ENCODE measurements at places on chromosomes 7 and 10.

DNA sequence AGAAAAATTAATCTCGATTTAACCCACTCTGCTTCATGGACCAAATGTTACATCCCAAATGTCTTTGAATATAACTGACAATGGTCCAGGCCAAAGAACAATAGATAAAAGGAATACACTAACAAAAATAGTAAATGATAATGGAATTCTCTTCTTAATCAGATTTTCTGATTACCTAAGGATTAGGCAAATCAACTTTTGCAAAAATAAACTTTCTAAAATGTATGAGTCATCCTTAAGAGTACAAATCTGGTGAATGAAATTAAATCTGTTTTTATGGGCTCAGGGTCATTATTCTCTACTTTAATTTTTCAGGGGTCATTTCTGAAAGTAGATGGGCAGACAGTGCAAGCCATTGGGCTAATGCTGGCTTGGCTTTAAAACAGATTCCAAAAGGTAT lies 102.1 kb upstream of the FAM13C start:
- no peak for DNase-seq

- no peak for DNase-seq
Observed at GRCh38 chr7:129739427-129739826, 127.9 kb downstream of the NRF1 start.

GRCh38 chr10:6918305-6918704 lies 338.2 kb upstream of the PRKCQ start:
- DNase-seq: no peak

GRCh38 chr10:123663522-123663921 lies 2.6 kb upstream of the GPR26 start:
- no peak for DNase-seq

DNA sequence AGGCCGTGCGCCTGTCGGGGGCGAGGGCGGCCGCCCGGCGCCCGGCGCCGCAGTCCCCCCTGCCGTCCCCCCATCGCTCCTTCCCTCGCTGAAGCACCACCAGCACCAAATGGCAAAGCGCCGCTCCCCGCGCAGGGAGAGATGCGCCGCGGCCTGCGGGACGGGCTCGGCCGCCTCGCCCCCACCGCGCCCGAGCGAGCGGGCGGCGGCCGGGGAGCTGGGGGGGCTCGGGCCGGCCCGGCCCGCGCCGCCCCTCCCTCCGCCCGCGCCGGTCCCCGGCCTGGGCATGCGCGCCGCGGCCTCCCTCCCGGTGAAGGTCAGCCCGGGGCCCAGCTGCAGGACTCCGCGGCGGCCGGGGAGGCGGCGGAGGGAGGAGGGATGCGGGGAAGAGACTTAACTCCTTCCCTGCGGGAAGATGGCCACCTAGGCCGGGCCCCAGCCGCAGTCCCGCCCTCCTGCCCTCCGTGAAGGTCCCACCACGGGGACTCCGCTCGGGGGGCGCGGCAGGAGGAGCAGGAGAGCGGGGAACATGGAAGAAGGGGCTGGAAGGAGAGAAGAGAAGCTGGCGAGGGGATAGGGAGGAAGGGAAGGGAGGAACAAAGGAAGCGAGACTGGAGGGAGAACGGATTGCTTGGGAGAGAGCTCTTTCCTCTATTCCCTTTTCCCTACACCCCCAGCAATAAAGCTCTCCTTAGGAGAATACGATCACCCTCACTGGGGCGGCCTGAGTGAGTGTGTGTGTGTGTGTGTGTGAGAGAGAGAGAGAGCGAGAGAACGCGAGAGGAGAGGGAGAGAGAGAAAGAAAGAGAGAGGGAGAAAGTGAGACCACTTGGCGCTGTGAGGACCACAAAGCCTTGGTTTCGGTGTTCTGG lies 3.4 kb upstream of the SMARCD3 start:
- peak; percentile 93 for DNase-seq

GRCh38 chr7:148670374-148670773 lies 28.3 kb upstream of the CUL1 start:
- DNase-seq: no peak

DNA sequence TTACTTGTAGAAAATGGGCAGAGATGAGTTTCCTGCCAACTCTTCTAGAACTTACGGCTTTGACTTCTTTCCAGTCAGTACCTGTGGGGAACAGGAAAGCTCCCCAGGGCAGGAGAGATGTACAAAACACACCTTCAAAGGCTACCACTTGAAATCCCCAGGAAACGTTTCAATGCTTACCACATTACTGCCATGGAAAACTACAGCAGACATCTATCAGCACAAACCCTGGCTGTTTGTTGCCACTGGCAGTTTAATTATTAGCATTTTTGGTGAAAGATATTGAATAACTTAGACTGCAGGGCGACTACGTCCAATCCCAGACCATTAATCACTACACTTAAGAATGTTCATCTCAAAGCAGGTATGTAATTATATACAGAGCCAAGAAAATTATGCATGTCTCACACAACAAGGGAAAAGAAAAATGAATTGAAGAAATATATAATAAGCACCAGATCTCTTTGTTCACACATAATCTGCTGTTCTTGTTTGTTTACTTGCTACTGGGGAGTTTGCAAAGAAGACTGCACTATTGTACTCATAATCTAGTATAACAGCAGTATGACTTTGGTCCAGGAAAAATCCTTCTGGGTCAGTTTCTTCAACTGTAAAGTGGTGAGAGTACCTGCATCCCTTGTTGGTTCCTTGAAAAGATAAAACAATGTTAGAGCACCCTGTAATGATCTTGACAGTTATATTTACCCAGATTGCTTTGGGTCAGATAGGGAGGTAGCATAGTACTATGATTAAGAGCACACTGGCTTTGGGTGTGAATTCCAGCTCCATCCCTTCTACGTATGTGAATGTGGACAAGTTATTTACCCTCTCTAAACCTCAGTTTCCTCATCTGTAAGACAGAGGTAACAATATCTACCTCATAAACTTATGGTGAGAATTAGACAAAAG lies 138.3 kb downstream of the DOCK4 start:
- DNase-seq: no peak

GRCh38 chr7:44331682-44332081 lies 6.3 kb upstream of the CAMK2B start:
- DNase-seq: no peak

DNA sequence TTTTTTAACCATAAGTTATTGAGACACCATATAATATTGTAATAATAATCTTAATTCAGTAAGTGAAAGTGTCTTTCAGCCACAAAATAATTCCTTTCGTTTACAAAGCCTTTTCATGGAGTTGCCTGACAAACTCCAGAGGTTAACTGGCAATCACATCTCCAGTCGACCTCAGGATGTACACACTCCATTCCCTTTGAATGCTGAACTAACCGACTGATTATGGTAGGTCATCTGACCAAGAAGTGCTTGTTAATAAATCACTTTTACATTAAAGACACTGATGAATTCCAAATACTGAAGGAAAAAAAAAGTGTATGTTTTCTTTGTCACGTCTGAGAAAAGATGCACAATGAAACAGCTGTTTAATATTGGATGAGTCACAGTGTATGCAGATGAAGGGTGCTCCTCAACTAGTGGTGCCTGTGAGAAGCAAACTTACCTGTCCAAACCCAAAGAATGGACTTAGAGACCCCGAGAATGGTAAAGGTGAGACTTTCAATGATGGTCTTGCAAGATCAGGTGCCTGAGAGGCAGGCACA lies 348.1 kb upstream of the VWC2 start:
- no peak for DNase-seq

Measured in HuH-7.5 (cell line).